ENCODE measurements at places on chromosomes 12 and 14.

GRCh38 chr14:83825843-83826242 is 1704.1 kb upstream of the FLRT2 start:
- DNase-seq, result no peak

DNA sequence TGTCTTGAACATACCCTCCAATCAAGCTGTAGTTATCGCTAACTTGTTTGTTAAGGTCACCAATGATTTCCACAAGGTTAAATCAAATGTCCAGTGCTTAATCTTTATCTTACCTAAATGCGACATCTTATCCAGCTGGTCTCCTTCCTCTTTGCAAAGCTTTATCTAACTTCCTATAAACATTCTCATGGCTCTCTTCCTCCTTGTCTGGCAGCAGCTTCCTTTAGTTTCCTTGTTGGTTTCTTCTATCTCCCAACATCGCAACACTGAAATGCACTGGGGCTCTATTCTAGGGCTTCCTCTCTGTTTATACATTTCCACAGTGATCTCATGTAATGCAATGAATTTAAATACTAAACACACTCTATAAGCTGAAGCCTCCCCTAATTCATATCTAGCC is 28.7 kb downstream of the UBE2N start:
- no peak for DNase-seq

DNA sequence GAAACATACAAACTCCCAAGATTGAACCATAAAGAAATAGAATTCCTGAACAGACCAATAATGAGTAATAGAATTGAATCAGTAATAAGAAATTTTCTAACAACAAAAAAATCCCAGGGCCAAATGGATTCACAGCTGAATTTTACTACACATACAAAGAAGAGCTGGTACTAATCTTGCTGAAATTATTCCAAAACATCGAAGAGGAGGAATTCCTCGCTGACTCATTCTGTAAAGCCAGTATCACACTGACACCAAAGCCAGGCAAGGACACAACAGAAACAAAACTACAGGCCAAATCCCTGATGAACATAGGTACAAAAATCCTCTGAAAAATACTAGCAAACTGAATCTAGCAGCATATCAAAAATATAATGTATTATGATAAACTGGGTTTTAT is 367.8 kb upstream of the CLEC14A start:
- DNase-seq, result no peak

GRCh38 chr12:52454411-52455201 is 2.7 kb upstream of the KRT6B start:
- no peak for DNase-seq

DNA sequence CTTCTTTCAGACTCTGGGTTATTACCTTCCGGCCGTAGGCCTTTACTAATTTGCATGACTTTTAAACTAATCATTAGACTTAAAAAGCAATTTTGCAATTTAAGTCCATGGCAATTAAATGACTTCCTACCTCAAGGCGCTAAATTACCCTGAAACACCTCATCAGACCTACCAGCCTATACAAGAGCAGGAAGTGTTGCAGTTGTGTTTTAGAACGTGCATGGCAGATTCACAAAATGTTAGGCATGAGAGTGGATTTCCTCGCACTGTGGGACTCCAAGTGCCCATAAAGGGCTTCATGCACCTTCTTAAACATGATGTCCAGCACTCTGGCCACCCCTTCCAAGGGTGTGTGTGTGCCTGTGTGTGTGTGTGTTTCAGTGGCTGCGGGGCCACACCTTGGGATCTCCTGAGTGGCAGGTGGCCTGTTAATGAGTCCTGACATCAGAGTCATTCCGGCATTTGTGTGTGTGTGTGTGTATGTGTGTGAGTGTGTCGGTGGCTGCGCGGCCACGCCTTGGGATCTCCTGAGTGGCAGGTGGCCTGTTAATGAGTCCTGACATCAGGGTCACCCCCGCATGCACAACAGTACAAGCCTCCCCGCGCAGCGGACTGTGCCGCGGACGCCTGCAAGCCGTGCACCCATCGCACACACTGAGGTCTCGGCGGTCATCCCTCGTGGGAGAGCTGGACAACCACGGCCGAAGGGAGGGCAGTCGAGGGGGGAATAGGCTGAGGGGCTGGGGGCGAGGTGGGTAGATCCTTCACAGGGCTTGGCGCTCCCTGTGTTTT is 900 bp downstream of the C2CD5 start:
- DNase-seq, result peak; percentile 30

- peak; percentile 9 for DNase-seq
Measured at GRCh38 chr12:44507461-44507860, 368.7 kb downstream of the NELL2 start.

DNA sequence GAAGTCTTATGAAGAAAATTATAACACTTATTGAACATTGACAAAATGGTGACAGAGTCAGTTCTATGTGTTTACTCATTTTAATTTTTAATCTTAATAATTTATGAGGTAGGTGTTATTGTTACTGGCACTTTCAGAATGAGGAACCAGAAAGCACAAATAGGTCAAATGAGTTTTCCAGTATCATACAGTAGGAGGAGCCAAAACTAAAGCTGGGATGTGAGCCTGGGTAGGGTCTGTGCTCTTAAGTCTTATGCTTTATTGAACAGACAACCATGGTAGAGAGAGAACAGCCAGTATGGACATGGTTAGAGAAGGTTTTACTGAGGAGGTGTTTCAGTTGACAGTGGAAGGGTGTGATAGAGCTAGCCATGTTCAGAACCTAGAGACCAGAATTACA is 775.7 kb downstream of the TMTC2 start:
- no peak for DNase-seq

- DNase-seq, result no peak
Measured at GRCh38 chr14:73789989-73790581, 61.5 kb upstream of the PTGR2 start.

GRCh38 chr12:132560364-132560613 is 50.1 kb downstream of the LRCOL1 start:
- DNase-seq, result no peak

DNA sequence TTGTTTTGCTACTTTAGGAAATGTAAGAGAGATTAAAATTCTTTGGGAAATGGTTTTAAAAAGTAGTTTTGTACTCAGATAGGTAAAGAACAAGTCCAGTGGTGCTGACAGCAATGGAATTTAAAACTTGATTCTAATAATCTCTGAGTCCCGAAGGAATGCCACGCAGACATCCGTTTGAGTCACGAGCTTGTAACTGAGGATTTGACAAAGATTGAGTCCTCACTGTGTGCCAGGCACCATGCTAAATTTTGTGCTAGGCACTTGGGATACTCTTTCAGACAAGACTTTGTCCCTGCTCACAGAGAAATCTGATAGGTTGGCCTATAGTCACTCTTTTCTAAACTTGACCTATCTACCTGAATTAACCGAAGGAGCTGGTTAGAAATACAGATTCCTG is 12.7 kb downstream of the FLRT2 start:
- no peak for DNase-seq

- DNase-seq, result no peak
Measured at GRCh38 chr12:72989458-72989947, 717.3 kb downstream of the TRHDE start.

DNA sequence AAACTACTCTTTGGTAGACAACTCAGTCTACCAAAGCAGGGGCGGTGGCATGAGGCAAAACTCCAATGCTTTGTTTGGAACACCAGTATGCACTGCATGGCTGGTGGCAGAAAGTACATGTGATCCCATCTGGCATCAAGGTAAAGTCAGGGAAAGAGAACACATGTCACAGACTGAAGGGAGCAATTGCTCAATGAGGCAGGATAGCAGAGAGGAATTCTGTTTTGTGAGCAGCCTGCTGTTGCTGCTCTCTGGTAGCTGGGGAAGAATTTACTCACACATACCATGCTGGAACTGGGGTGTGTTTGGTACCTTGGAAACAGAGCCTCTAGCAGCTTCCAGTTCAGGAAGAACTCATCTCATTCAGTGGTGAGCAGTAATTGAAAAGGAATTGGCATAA is 84.8 kb downstream of the HELB start:
- peak; percentile 83 for DNase-seq

DNA sequence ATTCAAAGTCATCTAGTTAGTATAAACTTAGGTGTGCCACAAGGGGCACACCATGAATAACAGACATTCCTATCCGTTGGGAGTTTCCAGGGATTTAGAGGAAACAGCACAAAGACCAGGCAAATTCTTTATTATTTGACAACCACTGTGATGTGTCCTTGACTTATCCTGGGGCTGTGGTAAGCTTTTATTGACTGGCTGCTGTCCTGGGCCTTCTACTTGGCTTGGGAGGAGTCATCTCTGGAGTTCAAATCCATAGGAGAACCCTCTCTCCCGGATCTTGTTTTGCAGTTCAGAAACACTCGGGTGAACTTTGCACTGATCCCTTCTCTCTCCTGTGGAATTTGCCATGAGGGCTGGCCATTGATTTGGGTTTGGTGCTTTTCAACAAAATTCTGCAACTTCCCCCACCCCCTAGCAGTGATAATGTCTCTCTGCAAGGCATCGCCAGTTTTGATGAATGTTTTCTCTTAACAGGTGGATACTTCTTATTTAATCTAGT is 136.3 kb downstream of the ADCK1 start:
- no peak for DNase-seq

DNA sequence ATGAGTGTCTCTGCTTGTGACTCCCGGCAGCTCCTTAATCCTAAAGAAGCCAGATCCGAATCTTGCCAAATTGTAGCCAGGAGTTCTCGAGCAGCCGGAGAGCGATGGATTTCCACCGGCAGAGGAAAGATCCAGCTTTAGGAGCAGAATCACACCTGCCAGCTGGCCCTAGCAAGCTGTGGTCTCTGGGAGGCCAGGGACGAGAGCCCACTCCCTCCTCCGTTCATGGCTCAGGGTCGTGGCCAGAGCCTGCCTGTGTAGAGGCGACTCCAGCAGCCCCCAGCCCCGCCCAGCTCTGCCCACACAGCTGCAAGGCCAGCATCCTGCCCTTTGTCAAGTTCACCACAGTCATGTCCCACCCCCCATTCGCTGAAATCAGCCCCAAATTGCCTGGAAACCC is 121.0 kb downstream of the SCARB1 start:
- no peak for DNase-seq

GRCh38 chr12:11958221-11959091 is 112.3 kb upstream of the BCL2L14 start:
- no peak for DNase-seq

GRCh38 chr14:85917716-85918115 is 387.8 kb downstream of the FLRT2 start:
- DNase-seq, result no peak

- DNase-seq, result no peak
Measured at GRCh38 chr12:100279159-100279558, 12.2 kb downstream of the SCYL2 start.

DNA sequence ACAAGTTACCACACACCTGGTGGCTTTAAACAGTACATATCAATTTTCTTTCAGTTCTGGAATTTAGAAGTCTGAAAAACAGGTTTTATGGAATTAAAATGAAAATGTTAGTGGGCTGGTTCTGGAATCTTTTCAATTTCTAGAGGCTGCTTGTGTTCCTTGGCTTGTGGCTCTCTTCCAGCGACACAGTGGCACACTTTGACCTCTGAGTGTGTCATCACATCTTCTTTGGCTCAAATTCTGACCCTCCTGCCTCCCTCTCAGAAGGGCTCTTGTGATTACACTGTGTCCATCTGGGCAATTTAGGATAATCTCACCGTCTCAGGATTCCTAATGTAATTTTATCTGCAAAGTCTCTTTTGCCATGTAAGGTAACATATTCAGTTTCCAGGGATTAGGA is 170.0 kb downstream of the PLCZ1 start:
- DNase-seq, result no peak

DNA sequence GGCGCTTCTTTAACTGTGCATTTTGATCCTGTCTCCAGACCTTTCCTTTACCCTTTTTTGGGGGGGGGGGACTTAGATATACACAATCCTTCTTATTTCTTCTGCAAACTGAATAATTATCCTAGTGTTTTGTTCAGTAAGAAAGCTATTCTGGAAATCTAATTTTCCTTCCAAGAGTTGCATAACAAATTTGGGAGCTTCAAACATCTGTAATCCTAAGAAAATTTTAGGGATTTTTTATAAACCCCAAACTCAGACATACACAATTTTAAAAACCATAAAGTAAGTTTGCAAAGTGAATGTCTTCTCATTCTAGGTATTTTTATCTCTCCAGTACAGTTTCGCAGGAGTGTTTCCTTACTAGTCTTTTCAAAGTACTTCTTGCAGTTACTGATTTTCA is 182.7 kb upstream of the E2F7 start:
- DNase-seq, result no peak

- no peak for DNase-seq
Measured at GRCh38 chr14:23055621-23056144, 1.6 kb downstream of the CDH24 start.

- no peak for DNase-seq
Measured at GRCh38 chr14:54857830-54858269, 44.8 kb downstream of the GCH1 start.

DNA sequence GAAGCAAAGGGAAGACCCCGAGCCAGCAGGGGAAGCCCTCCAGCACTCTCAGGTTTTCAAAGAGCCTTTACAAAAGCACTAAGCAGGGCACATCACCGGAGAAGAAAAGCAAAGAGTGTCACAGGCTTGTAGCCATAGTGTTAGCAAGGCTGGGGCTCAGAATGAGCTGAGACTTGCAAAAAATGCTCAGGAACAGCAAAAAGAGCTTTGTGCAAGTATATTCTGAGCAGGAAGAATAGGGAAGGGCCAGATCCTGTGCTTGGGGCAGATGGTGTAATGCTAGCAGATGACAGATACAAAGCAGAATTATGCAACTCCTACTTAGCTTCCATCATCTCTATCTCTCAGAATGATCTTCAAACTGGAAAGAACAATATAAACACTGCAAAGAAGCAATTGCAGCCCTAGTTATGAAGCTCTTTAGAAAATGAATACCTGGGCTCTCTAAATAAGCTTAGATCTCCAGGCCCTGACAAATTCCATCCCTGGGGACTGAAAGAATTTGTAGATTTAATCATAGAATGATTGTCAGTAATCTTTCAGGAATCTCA is 23.7 kb upstream of the PARP11 start:
- DNase-seq, result no peak

- DNase-seq, result no peak
Measured at GRCh38 chr12:103785243-103786031, 55.6 kb downstream of the NT5DC3 start.

DNA sequence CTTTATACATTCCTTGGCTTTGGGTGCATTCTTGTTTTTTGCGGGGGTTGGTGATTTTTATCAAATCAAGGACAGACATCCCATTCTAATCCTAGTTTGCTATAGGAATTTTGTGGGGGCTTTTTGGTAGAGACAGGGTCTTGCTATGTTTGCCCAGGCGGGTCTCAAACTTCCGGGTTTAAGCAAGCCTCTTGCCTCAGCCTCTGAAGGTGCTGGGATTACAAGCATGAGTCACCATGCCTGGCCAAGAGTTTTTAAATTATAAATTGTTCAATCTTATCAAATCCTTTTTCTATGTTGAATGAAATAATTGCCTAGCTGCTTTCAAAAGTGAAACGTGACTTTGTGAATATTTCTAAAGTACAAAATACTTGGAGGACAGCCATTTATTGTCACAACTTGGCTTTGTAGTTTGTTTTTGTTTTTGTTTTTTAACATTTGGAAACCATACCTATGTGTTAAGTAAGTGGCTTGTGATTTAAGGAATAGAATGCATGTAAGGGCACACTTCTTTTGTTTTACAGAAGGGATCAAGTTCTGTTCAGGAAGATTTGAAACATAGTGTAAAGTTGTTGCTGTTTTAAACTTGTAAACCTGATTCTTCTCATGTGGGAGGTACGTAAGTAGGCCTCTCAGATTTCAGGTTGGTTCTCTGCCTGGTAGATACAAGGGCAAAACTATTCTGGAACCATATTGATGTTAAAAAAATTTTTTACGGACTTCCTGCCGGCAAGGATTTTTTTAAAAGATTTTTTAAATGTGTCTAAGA is 13.4 kb downstream of the MARK3 start:
- no peak for DNase-seq

- no peak for DNase-seq
Measured at GRCh38 chr14:70043001-70043400, 145.8 kb downstream of the SLC8A3 start.

- DNase-seq, result no peak
Measured at GRCh38 chr12:106584104-106585064, 1.6 kb downstream of the RFX4 start.

Data from NCI-H446 (cell line).